MCF 10A (cell line): ENCODE measurements at places on chromosomes 12 and 14. TPM values are rescaled to one million over a fixed set of nuclear protein-coding genes. Genes with fewer than 3 reads are reported as not detected.

NXPH4 gene
- 2.2 and 2.8 TPM in 2 replicates for total RNA-seq

OLR1 gene
- 0.25 TPM in 1 of 2 replicates, not detected in the other for total RNA-seq

NANOG gene
- not detected in 2 replicates for total RNA-seq

CLEC2B gene
- 1.8 and 2.2 TPM in 2 replicates for total RNA-seq

RPL10L gene
- not detected in 2 replicates for total RNA-seq

TAS2R43 gene
- total RNA-seq = not detected in 2 replicates

GSC gene
- total RNA-seq = not detected in 2 replicates

STAB2 gene
- total RNA-seq = not detected in 2 replicates

SLC10A1 gene
- not detected in 2 replicates for total RNA-seq

COX6A1 gene
- total RNA-seq = 475 and 518 TPM in 2 replicates

NKX2-8 gene
- total RNA-seq = 4.8 and 5.5 TPM in 2 replicates

EML5 gene
- total RNA-seq = 0.37 and 0.54 TPM in 2 replicates

CCDC63 gene
- not detected in 2 replicates for total RNA-seq

TSPAN19 gene
- total RNA-seq = 0.63 and 1.1 TPM in 2 replicates

LRRIQ1 gene
- total RNA-seq = 0.70 and 1.5 TPM in 2 replicates

ENDOU gene
- total RNA-seq = not detected in 2 replicates

CLEC4C gene
- total RNA-seq = not detected in 2 replicates

RNASE3 gene
- total RNA-seq = not detected in 2 replicates

TEX52 gene
- not detected in 2 replicates for total RNA-seq

PARP11 gene
- 7.0 and 10.3 TPM in 2 replicates for total RNA-seq

PTCSC3 gene
- not detected in 2 replicates for total RNA-seq

TESPA1 gene
- not detected in 2 replicates for total RNA-seq
